ENCODE measurements at places on chromosomes 1 and 21. TPM values are rescaled to one million over a fixed set of nuclear protein-coding genes. Genes with fewer than 3 reads are reported as not detected.
A peak's percentile ranks its signal among the peaks of the same experiment; 100 is the strongest.

The HFM1 gene
- 0.18 TPM for total RNA-seq

The MAGOH gene
- total RNA-seq: 36.1 TPM

The REN gene
- not detected for total RNA-seq

GRCh38 chr1:38183096-38183495 lies 136.5 kb upstream of the POU3F1 start:
- H3K4me1 ChIP-seq: no peaks in the 10 kb centered on the region
- H3K27ac ChIP-seq: no peak overlapping the region
- no peaks in the 10 kb centered on the region for H3K36me3 ChIP-seq
- peaks cover 6% of the 10 kb centered on the region for H3K27me3 ChIP-seq
- no peak for DNase-seq

DNA sequence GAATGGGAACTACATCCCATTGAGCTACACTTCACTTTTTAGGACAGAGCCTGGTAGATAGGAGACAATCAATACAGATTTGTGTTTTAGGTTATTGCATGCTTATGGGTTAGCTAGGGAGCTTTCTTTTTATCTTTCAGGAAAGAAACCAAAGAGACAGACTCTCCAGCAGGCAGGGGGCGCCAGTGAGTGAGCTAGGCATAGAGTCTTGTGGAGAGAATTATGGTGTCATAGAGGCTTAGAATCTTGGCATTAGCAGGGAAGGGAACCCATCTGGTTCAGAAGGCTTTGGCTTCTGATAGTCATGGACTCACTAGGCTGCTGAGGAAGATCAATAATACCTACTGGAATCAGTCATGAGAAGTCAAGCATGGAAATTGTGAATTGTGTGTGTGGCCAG lies at the start of gene SMCP:
TSS of gene SMCP (plus strand) at position 281 of the 400 bp plus-strand sequence. CDS start 6,101 bp downstream, outside the sequence.
- no peak for DNase-seq
- H3K4me1 ChIP-seq: no peaks in the 10 kb centered on the region
- H3K4me3 ChIP-seq: no peak within 1 kb of the TSS
- H3K27ac ChIP-seq: no peak within 1 kb of the TSS
- H3K27me3 ChIP-seq: no peaks in the 10 kb centered on the region

DNA sequence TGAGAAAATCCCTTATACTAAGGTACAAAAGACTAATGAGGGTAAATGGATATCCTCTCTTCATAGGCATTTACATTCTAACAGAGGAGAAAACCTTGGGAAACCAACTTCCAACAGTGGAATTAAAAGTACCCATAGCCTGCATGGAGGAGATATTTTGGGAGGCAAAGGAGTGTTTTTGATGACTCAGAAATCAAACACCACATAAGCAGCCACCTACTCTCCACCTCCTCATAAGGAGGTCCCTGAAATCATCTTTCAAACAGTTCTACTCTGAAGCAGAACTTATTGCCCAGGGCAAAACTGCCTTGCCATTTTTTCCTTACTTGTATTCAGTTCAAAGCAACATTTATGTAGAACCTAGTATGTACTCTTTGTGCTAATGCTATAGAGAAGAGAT lies 211.3 kb downstream of the KCNH1 start:
- H3K36me3 ChIP-seq: no peaks in the 10 kb centered on the region
- H3K4me1 ChIP-seq: no peaks in the 10 kb centered on the region
- no peak overlapping the region for H3K27ac ChIP-seq
- DNase-seq: no peak
- H3K4me3 ChIP-seq: no peak overlapping the region
- no peaks in the 10 kb centered on the region for H3K27me3 ChIP-seq

- no peaks in the 10 kb centered on the region for H3K4me1 ChIP-seq
- H3K27me3 ChIP-seq: no peaks in the 10 kb centered on the region
- H3K27ac ChIP-seq: no peak overlapping the region
- no peak for DNase-seq
- no peaks in the 10 kb centered on the region for H3K36me3 ChIP-seq
Observed at GRCh38 chr1:113935970-113936369, 6.8 kb downstream of the HIPK1 start.

DNA sequence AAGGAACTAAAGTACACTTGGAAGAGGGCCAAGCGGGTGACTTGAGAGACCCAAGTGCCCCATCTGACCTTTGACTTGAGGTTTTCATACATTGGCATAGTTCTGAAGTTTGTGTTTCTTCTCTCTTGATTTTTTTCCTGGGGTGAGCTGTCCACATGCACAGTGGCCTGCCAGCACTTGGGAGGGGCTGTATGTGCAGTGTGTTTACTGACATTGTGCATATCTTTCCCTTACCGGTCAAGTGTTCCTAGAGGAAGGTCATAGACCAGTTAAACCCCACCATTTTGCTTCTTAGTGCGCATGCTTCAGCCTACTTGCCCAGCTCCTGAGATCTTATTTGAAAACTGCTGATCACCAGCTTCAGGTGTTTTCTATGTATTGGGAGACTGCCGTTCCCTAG lies 435.2 kb upstream of the KAZN start:
- H3K4me1 ChIP-seq: no peaks in the 10 kb centered on the region
- H3K27me3 ChIP-seq: no peaks in the 10 kb centered on the region
- no peak for DNase-seq
- H3K36me3 ChIP-seq: no peaks in the 10 kb centered on the region
- no peak overlapping the region for H3K4me3 ChIP-seq

The C8B gene
- total RNA-seq: not detected

DNA sequence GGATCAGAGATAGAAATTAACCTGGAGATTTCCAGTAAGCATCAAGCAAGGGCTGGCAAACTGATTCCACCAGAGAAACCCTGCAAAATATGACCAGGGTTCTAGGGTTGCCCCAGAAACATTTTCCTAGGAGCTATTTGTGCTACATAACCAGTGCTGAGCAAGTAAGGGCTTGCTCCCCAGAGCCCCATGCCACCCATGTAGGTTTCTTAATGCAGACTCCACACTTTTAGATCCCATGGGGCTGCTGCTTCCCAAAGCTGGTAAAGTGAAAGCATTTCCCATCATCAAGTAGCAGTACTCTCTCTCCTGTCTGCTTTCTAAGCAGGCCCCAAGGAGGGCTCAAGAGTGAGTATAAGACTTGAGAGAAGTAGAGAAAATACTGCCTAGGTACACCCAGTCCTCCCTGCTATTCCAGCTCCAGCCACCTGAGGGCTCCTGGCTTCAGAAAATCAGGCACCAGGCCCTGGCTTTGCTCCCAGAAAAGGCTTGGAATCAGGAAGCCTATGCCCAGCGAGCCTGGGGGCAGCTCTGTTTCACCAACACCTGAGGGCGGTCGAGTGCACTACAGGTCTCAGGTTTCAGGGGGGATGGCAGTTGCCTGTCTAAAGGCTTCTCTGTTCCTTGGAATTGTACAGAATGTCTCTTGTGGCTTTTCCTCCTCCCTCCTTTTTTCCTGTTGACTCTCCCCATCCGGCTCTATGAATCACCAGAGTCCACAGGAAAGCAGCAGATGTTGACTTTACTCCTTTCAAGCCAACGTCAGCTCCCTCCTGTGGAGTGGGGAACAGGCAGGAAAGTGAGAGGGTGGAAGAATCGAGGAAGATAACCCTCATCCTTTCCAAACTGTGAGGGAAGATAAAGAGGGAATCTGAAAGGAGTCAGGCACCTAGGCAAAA lies 6.2 kb upstream of the ANKRD35 start:
- peak; percentile 99 for DNase-seq
- peak overlapping the region; percentile 98 for H3K27ac ChIP-seq

Data from prostate gland (tissue), 2 donors.